Thoracic aorta (tissue), 2 donors: ENCODE measurements at places on chromosomes 2 and 18. TPM values are rescaled to one million over a fixed set of nuclear protein-coding genes. Genes with fewer than 3 reads are reported as not detected.
A peak's percentile ranks its signal among the peaks of the same experiment; 100 is the strongest.

GRCh38 chr2:121052521-121052920 lies 232.5 kb downstream of the TFCP2L1 start:
- no peaks in the 10 kb centered on the region for H3K4me1 ChIP-seq
- DNase-seq: no peak
- no peaks in the 10 kb centered on the region for H3K27me3 ChIP-seq
- H3K27ac ChIP-seq: no peak overlapping the region
- H3K4me3 ChIP-seq: no peak overlapping the region

GRCh38 chr18:44958040-44958439 lies 277.4 kb downstream of the SETBP1 start:
- DNase-seq: no peak
- H3K4me1 ChIP-seq: peaks cover 37% of the 10 kb centered on the region
- H3K27ac ChIP-seq: no peak overlapping the region
- H3K4me3 ChIP-seq: no peak overlapping the region

- DNase-seq: peak; percentile 36
- H3K27ac ChIP-seq: peak overlapping the region; percentile 89
- H3K27me3 ChIP-seq: no peaks in the 10 kb centered on the region
- no peaks in the 10 kb centered on the region for H3K36me3 ChIP-seq
- peak overlapping the region; percentile 8 for H3K4me3 ChIP-seq
These were observed 22.6 kb downstream of the FER1L5 start for GRCh38 chr2:96665083-96665569.

GRCh38 chr2:26892922-26893524 lies 45.1 kb downstream of the DPYSL5 start:
- no peaks in the 10 kb centered on the region for H3K4me1 ChIP-seq
- no peaks in the 10 kb centered on the region for H3K36me3 ChIP-seq
- H3K27me3 ChIP-seq: no peaks in the 10 kb centered on the region
- DNase-seq: no peak
- H3K27ac ChIP-seq: no peak overlapping the region

GRCh38 chr2:86661333-86661732 lies 37.7 kb upstream of the RNF103 start:
- no peak for DNase-seq
- H3K4me1 ChIP-seq: no peaks in the 10 kb centered on the region
- no peaks in the 10 kb centered on the region for H3K36me3 ChIP-seq
- no peak overlapping the region for H3K27ac ChIP-seq
- no peaks in the 10 kb centered on the region for H3K27me3 ChIP-seq

GRCh38 chr2:190682168-190682567 lies 33.3 kb downstream of the NAB1 start:
- H3K4me1 ChIP-seq: peaks cover 4% of the 10 kb centered on the region
- no peak for DNase-seq
- no peak overlapping the region for H3K4me3 ChIP-seq
- no peaks in the 10 kb centered on the region for H3K36me3 ChIP-seq
- no peaks in the 10 kb centered on the region for H3K27me3 ChIP-seq

The TRABD2A gene
- 1.8 TPM for total RNA-seq

The EPB41L5 gene
- 15.4 TPM for total RNA-seq

The TTN gene
- 16.4 TPM for total RNA-seq
